Transverse colon (tissue), 4 donors: ENCODE measurements at places on chromosomes 12 and 14. TPM values are rescaled to one million over a fixed set of nuclear protein-coding genes. Genes with fewer than 3 reads are reported as not detected.
A peak's percentile ranks its signal among the peaks of the same experiment; 100 is the strongest.

DNA sequence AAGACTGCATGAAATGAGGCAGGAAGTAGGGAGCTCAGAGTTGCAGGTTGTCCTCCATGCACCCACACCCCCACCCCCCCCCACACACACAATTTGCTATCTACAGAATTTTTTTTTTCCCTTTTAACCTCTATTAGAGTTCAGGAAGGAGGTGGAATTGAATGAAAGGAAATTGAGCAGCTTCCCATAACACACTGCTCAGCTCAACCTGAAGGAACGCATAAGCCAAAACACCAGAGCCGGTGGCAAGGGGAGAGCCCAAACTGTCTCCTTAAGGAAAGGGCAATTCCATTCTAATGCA lies 74.1 kb downstream of the NUAK1 start:
- no peak for DNase-seq

DNA sequence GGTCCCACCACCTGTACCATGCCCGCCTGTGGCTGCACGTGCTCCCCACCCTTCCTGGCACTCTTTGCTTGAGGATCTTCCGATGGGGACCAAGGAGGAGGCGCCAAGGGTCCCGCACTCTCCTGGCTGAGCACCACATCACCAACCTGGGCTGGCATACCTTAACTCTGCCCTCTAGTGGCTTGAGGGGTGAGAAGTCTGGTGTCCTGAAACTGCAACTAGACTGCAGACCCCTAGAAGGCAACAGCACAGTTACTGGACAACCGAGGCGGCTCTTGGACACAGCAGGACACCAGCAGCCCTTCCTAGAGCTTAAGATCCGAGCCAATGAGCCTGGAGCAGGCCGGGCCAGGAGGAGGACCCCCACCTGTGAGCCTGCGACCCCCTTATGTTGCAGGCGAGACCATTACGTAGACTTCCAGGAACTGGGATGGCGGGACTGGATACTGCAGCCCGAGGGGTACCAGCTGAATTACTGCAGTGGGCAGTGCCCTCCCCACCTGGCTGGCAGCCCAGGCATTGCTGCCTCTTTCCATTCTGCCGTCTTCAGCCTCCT lies 1.1 kb downstream of the INHBE start:
- DNase-seq: no peak

The LPCAT3 gene
- total RNA-seq: 106 TPM

DNA sequence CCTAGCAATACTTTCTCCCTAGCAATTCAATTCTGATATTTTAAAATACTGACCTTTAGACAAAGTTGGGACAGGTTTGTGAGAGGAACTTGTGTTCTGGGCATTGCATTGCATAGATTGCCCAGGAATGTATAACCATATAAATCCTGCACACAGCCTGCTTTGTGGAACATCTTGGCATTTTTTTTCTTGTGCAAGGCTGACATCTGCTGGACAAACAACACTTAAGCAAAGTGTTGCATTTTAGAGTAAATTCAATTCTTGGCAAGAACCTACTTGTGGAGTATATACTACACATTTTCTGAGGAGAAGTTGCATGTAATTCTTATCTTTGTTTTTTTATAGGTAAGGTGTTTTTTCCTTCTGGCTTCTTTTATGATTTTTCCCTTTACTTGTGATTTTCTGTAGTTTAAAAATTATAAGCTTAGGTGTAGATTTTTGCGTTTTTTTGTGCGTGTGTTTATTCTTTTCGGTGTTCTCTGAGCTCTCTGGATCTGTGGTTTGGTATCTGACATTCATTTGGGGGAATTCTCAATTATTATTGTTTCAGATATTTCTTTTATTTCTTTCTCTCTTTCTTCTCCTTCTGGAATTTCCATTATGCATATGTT lies 26.4 kb downstream of the TESPA1 start:
- DNase-seq: peak; percentile 29

GRCh38 chr12:9843407-9843806 lies 16.1 kb downstream of the KLRF1 start:
- DNase-seq: no peak

DNA sequence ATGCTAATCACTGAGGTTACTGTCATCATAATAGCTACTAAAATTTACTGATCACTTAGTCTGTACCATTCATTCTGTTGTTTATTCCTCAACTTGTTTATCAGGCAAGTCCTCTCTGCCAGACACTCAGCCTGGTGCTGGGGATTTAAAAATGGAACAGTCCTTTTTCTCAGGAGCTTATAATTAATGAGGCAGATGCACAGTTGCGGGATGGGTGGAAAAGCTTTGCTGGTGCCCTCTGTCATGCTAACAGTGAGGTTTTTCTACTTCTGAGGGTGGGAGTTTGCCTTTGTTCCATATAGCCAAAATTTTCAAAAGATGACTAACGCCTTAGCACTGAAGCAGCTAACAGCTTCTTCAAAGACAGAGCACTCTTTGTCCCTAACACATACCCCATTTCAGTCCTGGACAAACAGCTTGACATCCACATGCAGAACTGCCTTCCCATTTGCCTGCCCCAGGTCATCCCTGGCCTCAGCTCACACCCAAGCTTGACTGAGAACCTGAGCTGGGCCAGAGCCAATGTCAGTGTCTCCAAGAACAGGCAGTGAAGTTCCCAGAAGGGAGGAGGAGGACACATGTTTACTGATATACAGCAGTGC lies 30.8 kb upstream of the HSPB8 start:
- no peak for DNase-seq

GRCh38 chr12:54287261-54288157 lies 7.0 kb downstream of the HNRNPA1 start:
- DNase-seq: no peak

DNA sequence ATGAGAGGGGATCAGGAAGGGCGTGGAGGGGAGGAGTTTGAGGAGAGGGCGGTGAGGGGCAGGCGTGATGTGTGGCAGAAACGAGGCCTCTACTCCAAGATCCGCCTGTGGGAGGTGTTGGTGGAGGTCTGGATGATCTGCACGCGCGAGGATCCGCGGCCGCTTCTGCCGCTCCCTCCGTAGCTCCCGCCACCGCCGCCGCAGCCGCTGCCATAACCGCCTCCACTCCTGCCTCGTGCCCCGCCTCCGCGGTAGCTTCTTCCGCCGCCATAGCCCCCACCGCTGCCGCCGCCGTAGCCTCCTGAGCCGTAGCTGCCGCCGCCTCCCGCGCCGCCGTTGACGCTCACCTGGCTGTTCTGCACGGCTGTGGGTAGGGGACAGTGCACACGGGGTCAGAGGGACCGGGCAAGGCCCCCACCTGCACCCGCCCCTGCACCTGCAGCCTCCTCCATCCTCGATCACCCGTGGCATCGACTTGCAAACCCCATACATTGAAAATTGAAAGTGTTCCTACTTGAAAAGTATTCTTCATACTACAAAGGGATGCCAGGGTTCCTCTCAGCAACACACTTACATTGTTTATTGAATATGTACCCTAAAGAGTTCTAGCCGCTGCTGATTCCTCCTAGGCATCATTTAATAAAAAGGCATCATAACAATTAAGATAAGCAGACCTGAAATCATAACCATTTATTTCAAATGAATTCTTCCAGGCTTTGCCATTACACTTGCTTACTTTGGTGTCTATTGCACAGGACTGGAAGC lies 11.1 kb upstream of the KRT1 start:
- peak; percentile 27 for DNase-seq

The ASCL1 gene
- not detected for total RNA-seq

DNA sequence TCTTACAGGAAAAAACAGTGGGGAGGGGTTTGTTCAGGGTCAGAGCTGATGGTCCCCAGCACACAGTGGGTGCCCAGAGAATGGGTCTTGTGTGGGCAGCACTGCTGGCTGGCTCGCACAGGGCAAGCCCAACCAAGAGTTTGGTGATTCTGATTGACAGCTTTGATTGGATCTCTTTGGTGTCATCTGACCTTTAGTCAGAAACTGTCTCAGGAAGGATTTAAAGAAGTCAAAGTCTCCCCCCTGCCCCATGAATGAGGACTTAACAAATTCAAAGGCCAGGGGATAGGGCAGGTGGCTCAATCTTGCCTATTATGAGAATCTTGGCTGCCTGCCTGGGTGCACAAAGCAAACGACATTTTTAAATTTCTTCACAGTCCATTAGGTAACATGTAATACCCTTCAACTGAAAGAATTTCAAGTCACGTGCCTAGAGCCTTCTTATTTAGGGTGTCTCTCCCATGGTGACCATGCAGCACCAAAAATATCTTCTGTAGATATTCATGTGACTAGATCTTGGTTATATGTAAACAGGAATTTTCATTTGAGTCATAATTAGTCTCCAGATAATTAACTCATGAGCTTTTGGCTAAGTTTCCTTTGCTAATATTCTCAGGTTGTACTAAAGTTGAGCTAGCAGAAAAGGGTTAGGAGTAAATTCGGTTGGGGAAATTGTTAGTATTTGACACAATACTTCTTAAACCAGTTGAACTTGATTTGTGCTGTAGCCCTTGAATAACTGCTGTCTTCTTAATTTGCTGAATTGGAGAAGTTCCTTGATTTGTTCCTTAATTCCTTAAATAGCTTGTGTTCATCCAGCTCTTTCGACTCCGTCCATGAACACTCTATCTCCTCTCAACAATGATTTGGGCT lies 54.5 kb upstream of the HECTD1 start:
- no peak for DNase-seq

The IRAK3 gene
- total RNA-seq: 7.8 TPM

GRCh38 chr12:15858353-15858752 lies 23.8 kb upstream of the STRAP start:
- no peak for DNase-seq

DNA sequence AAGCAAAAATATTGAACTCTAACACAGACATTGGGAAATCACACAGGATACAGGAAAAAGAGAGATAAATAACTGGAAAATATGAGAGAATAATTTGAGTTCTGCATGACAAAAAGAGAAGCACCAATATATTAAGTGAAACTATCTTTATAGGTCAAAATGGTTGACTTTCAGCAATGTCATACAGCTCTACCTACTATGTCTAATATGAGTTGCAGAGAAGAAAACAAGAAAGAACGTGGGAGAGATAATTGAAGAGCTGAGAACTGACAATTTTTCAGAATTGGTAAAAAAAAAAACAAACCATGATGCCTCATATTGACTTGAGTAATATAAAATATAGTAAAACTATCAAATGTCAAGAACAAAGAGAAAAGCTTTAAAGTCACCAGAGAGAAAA lies 221.7 kb downstream of the BCL11B start:
- DNase-seq: no peak

The FAM222A gene
- 1.4 TPM for total RNA-seq

DNA sequence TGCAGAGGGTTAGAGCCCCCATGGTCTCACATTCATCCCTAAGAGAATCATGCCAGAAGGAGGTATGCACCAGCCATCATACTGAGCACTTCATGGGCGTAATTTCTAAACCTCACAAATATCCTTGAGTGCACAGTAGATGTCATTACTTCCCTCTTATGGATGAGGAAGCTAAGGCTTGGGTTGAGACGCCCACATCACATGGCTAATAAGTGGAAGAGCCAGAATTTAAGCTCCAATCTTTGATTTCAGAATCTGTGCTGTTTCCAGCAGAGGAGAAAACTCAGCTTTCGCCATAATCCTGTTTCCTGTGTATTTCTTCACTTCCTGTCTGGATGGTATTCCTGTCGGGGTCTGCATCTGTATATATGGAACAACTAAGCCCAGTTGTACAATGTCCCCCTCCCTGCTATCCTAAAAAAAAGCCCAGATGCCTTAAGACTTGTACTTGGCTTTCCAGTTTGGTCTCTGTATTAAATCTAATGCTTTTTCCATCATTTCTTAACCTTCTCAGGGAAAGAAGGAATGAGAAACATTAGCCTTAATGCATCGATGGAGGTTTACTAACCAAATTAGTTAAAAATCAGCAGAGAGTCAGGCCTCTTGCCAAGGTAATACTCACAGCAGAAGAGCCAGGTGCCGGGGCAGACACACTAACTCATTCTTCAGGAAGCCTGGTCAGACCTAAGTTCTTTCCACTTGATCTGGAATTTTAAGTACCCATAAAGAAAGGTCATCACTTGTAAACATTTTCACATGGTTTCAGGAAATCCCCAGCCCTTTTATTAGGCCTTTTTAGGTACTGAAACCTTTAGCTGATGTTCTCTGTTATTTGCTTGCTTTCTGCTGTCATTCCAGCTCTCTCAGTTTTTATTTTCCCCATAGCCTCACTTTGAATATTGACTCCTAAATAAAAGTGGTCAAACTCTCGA lies 5.3 kb downstream of the ISCU start:
- no peak for DNase-seq

DNA sequence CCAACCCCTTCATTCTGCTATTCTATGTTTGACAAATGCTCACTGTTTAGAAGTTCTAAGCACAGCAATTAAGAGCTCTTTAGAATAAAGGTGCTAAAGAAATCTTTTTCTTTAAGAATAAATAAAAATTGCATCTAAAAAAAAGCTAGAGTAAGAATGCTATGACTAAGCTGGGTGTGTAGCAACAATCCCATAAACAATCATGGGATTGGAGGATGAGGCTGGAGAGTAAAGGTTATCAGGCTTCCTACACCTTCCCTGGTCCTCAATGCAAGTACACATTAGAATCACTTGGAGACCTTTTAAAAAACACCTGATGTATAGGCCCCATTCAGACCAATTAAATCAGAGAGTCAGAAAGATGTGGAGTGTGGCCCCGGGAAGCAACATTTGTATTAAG lies 88.3 kb downstream of the CIT start:
- DNase-seq: no peak
